ENCODE measurements at places on chromosomes 3 and 15.

GRCh38 chr3:96347289-96347688 lies 467.1 kb upstream of the EPHA6 start:
- no peak for DNase-seq

DNA sequence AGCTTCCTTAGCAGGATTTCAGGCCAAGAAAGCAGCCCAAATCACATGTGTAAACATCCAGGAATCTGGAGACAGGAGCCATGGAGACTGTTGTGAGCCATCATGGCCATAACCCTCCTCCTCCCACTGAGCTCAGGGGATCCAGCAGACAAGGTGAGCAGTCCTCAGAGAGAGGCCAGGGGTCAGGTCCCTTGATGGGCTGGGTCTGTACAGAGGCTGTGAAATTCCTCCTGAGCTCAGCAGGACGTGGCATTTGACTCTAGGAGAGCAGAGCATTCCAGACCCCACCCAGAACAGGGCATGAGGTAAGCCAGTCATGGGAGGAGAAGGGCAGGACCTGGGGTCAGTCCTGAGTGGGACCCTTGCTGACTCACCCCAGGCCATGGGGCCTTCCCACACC lies 67.0 kb upstream of the ACAN start:
- no peak for DNase-seq

DNA sequence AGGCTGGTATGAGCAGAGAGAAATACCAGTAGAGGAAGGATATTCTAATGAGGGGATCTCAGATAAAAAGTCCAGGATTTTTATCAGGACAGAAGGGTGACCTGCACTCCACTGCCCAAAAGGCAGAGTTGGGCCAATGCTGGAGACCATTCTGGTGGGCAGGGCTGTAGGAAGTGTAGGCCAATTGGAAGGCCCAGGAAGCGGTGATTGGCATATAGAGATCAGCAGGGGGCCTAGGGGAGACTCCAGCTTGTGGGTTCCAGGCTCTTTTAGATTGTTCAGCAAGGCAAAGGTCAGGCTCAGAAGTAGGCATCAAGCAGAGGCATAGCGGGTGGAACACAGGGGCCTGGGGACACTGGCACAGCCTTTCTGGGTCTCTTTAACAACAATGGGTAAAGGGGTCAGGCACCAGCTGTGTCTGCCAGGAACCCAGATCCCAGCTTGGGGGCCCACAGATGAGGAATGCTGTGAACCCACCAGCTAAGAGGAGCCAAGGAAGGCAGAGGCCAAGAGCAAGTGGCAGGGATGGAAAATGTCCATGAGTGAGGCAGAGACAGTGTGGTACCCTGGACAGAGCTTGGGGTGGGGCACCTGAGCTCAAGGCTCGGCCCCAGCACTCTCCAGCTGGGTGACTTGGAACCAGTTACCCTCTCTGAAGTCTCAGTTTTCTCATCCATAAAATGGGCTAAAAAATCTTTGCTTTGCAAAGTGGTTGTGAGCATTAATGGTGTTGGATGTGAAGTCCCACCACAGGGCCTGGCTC lies 27.0 kb upstream of the RASGRF1 start:
- DNase-seq: no peak

DNA sequence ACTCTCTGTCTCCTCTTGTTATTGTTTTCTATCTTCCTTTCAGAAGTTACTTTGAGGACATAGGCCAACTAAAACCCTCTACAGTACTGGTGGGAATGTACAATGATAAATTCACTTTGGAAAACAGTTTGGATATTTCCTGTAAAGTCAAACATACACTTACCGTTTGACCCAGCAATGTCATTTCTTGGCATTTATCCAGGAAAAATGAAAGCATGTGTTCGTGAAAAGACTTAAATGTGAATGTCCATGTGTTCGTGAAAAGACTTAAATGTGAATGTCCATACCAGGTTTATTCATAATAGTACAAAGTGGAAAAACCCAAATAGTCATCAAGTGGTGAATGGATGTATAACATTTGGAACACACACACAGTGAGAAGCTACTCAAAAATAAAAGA lies 361.5 kb upstream of the DPH6 start:
- no peak for DNase-seq

GRCh38 chr15:56804938-56805337 lies 71.6 kb upstream of the ZNF280D start:
- DNase-seq: no peak

DNA sequence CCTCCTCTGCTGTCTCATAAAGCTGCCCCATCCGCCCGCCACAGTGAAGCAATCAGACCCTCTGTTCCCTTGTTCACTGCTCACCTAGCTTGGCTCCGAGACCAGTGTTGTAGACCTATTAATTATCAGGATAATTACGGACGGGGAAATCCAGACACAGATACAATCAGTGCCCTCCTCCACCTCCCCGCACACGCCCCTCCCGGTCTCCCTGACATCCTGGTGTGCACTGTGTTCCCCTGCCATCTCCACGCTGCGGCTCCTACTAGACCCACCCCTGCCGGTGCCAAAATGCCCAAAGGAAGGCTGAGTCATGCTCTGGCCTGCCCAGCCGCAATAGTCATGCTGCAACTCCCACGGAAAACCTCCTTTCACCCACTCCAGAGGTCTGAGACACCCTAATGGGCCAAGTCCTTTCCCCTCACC lies 277.3 kb upstream of the TLE3 start:
- DNase-seq: no peak

GRCh38 chr3:10193692-10194327 lies 29.1 kb downstream of the IRAK2 start:
- DNase-seq: no peak

Data from HCEC 1CT (cell line).